Activated CD8-positive, alpha-beta memory T cell treated with anti-CD3 and anti-CD28 coated beads for 1 hour (primary cell): ENCODE measurements at places on chromosomes 4 and X.

- DNase-seq: peak; percentile 40
These were observed 9.7 kb upstream of the GEMIN8 start for GRCh38 chrX:14039344-14039743.

DNA sequence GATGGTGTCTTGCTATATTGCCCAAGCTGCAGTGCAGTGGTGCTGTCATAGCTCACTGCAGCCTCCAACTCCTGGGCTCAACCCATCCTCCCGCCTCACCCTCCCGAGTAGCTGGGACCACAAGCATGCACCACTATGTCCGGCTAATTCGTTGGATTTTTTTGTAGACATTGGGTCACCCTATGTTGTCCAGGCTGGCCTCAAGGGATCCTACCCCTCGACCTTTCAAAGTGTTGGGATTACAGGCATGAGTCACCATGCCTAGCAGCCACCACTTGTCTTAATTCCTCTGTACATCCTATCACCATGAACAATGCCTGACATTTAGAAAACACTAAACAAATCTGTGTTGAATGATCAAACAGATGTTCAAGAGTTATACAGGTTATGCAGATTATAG lies 76.7 kb downstream of the NLGN4X start:
- DNase-seq: no peak

- no peak for DNase-seq
These were observed 147.4 kb downstream of the SMIM20 start for GRCh38 chr4:26061248-26061986.

- no peak for DNase-seq
These were observed 76.2 kb upstream of the GRXCR1 start for GRCh38 chr4:42816189-42816879.

- no peak for DNase-seq
These were observed 46.5 kb downstream of the EVC start for GRCh38 chr4:5757536-5757935.

- DNase-seq: no peak
These were observed 127.8 kb downstream of the CRLF2 start for GRCh38 chrX:1084689-1085088.

DNA sequence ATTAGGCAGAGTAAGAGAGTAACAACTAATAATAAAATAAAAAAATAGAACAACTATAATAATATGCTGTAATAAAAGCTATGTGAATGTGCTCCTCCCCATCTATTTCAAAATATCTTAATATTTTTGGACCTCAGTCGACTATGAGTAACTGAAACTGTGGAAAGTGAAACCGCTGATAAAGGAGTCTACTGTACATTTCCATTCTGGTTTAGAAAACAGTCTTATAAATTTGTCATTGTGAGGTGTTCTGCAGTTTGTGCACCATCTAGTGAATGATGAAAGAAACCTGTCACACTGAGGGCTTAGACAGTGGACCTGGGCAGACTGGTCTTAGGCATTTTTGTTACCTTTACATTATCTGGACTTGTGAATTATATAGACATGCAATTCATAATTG lies 42.0 kb downstream of the TMEM150C start:
- DNase-seq: no peak

DNA sequence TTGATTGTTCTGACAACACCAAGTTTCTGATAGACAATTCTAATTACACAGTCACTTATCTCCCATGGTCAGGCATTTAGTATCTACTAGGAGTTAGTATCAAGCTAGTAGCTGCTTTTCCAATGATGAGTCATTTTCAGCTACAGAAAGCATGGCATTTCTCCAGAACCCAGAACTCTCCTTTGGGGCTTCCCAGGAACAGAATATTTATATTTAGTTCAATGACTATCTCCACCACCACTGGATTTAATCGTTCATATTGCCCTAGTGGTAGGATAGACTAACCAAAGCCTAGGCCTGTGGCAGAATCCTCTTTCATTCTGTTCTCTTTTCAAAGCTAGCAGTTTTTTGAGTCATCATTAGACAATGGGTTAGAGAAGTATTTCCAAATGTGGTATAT lies 569.4 kb downstream of the GABRG1 start:
- DNase-seq: no peak

DNA sequence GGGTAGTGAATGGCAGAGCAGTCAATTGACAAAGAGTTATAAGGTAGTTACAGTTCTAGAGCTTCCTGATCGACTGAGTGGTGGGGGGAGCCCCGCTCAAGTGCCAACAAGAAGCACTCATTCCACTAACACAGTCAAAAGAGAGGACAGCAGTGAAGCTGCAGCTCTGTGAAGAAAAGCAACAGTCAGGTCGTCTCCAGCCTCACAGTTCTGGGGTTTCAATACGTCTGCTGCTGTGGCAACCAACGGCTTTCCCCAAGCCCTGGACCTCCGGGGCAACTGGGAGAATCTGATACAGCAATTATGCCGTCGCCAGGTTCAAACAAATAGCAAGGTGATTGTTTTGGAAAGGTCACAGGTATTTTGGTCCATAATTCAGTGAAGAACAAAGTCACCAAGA lies 30.8 kb downstream of the GPM6B start:
- no peak for DNase-seq

DNA sequence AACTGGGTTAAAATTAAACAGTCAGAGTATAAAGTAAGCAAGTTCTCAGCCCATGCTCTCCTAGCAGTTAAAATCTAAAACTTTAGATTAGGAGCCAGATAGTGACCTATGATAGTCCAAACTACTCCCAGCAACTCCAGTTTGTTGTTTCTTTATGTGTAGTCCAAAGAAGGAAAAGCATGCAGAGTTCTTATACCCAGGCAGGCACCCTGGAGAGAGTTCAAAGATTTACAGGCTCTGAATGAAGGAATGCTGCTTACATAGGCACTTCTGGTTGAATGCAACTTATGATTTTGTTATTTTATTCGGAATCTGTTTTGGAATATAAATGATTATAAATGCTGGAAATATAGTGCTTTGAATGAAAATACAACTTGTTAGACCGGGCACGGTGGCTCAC lies 67.2 kb downstream of the GPAT3 start:
- DNase-seq: no peak

DNA sequence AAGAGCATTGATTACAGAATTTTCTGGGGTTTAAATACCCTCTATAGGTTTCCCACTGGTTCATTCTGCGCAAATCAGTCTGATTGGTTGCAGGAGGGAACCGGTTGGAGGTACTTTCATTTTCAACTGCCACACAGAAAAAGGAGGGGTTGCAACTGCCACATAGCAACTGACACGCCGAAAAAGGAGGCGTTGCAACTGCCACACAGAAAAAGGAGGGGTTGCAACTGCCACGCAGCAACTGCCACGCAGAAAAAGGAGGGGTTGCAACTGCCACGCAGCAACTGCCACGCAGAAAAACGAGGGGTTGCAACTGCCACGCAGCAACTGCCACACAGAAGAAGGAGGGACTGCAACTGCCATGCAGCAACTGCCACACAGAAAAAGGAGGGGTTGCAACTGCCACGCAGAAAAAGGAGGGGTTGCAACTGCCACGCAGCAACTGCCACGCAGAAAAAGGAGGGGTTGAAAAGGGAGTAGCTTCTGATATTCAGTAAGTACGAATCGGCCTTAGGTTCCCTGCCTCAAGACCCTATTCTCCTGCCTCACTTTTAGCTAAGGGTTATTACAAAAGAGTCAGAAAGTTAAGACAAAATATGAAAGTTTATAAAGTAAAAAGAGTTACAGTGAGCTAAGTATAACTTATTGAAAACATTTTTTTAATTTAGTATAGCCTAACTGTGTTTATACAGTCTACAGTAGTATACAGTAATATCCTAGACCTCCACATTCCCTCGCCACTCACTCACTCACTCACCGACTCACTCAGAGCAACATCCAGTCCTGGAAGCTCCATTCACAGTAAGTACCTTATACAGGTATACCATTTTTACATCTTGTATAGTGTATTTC lies 431.8 kb downstream of the KCTD8 start:
- no peak for DNase-seq

- DNase-seq: no peak
These were observed 220.1 kb downstream of the DLG3 start for GRCh38 chrX:70664726-70665125.

DNA sequence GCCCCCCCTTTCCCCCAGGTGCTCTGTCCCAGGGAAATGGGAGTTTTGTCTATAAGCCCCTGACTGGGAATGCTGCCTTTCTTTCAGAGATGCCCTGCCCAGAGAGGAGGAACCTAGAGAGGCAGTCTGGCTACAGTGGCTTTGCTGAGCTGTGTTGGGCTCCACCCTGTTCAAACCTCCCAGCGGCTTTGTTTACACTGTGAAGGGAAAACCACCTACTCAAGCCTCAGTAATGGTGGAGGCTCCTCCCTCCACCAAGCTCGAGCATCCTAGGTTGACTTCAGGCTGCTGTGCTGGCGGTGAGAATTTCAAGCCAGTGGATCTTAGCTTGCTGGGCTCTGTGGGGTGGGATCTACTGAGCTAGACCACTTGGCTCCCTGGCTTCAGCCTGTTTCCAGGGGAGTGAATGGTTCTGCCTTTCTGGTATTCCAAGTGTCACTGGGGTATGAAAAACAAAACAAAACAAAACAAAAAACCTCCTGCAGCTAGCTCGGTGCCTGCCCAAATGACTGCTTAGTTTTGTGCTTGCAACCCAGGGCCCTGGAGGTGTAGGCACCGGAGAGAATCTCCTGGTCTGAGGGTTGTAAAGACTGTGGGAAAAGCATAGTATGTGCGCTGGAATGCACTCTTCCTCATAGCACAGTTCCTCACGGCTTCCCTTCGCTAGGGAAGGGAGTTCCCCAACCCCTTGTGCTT lies 41.7 kb downstream of the ITM2A start:
- no peak for DNase-seq

- DNase-seq: no peak
These were observed 26.7 kb upstream of the ZCCHC13 start for GRCh38 chrX:74277320-74277719.

DNA sequence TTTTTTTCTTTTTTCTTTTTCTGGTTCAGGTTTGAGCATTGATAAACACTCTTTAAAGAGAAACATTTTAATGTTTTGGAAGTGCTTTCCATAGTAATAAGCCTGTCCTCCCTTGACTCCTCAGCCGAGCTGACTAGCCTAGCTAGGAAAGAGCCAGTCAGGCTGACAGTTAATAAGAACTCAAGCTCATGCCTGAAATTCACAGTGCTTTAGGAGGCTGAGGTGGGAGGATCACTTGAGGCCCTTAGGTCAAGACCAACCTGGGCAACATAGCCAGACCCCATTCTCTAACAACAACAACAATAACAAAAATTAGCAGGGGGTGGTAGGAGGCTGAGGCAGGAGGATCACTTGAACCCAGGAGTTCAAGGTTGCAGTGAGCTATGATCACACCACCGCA lies 53.4 kb upstream of the ZCCHC13 start:
- no peak for DNase-seq

GRCh38 chrX:100363896-100364295 lies 46.2 kb downstream of the PCDH19 start:
- no peak for DNase-seq

DNA sequence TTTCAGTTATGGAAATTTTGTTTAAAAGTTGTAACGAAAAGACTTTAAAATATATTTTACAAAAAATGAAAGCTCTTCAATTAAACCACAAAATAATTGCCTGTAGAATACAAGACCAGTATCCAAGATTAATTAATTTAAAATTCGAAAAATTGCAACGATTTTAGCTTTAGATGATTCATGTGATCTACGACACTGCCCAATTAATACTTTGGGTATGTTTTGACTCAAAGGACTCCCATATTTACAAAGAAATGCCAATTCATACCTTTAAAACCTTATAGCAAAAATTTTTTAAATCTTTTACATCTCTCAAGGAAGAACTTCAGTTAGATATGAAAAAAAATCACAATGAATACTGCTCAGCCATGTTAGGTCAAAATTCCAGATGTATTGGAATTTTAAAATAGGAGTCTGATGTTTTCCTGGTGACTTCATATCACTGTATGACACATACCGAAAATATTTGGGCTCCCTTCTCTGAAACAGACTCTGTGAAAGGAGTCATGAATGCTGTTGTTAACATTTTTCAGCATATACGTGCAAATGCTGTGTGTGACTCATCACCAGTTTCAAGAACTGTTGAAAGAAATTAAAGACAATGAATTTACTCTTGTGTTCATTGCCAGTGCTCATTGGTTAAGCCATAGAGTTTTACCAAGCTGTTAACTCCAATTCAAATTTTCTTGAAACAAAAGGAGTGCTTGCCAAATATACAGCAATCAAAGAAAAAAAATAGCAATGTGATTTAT lies 13.8 kb upstream of the SMS start:
- no peak for DNase-seq

GRCh38 chr4:37737466-37737865 lies 51.3 kb upstream of the RELL1 start:
- no peak for DNase-seq

- no peak for DNase-seq
These were observed 53.8 kb upstream of the ATXN3L start for GRCh38 chrX:13373431-13374187.

DNA sequence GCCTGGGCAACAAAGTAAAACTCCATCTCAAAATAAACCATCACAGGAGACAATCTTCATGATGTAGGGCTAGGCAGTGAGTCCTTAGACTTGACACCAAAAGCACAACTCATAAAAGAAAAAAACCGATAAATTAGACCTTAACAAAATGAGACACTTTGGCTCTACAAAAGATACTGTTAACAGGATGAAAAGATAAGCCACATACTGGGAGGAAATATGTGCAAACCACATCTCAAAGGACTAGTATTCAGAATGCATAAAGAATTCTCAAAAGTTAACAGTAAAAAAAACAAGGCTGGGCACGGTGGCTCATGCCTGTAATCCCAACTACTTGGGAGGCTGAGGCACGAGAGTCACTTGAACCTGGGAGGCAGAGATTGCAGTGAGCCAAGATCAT lies 13.2 kb downstream of the EFHC2 start:
- no peak for DNase-seq
